Fibroblast of the aortic adventitia (primary cell): ENCODE measurements at places on chromosomes 1 and 21.

GRCh38 chr1:31421371-31422040 lies 8.5 kb downstream of the SERINC2 start:
- DNase-seq = no peak

DNA sequence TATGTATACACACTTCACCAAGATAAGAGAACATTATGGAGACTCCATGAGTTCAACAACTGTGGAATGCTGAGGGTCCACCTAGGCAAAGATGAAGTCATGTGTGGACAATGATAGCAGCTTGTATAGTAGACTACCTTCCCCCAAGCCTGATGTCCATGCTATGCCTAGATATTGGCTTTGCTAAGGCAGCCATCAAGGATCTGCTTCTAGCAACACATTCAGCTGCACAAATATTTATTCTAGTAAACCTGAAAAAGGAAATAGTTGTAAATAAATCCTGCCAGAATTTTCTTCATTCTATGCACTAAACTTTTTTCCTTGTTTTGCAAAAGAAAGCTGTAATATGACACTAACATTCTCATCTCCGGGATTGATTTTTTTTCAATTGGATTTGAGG lies 7.0 kb upstream of the LPAR3 start:
- no peak for DNase-seq

- DNase-seq = no peak
Observed at GRCh38 chr1:233516732-233517131, 97.2 kb upstream of the KCNK1 start.

DNA sequence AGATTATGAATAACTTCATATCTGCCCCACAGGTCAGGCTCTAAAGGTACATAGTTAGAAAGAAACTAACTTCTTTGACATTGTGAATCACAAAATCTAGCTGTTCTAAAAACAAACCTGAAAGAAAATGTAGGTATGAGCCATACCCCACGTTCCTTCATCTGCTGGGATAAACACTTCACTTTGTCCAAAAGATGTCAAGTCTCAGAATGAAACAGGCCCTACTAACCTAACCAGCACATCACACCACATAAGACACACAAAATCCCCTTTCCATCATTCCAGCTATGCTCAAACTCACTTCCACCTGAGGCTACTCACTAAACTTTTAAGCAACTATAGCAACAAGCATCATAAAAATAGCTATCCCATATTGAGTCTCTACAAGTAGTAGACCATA lies 65.2 kb upstream of the GJA5 start:
- no peak for DNase-seq

GRCh38 chr1:114286179-114286578 lies 132.5 kb upstream of the SYT6 start:
- peak; percentile 31 for DNase-seq

GRCh38 chr1:42963378-42964043 lies 4.8 kb upstream of the SLC2A1 start:
- DNase-seq = peak; percentile 86
